Chondrocyte (in vitro differentiated cells): ENCODE measurements at places on chromosomes 3 and 15.

GRCh38 chr3:152942366-152942765 is 107.4 kb downstream of the P2RY1 start:
- DNase-seq: no peak

DNA sequence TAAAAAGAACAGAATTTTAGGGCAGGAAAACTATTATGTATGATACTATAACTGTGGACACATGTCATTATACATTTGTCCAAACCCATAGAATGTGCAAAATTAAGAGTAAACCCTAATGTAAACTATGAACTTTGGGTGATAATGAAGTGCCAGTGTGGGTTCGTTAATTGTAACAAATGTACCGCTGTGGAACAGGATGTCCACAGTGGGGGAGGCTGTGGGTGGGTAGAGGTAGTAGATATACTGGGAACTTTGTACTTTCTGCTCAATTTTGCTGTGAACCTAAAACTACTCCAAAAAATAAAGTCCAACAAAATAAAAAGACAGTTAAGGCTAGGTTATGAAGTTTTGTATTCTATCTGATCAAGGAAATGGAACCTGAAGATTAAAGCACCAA is 24.8 kb downstream of the CD96 start:
- no peak for DNase-seq

- DNase-seq: no peak
Measured at GRCh38 chr3:30203301-30203700, 403.1 kb upstream of the TGFBR2 start.

- DNase-seq: no peak
Measured at GRCh38 chr15:47404877-47405276, 312.4 kb upstream of the SEMA6D start.

DNA sequence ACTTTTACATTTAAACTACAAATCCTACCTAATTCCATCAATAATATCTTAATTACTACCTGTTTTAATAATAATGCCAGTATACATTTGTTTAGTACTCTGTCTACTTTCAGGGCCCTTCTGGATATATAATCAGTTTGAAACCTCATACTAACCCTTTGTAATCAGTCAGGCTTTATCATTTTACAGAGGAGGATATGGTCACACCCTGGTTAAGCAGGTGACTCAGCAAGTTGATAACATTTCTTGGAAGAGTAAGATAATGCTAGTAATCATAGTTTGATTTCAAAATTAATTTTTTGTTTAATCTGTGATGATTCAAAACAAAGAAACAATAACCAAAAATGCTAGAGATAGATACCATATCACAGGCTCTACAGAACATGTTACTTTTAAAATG is 208.2 kb upstream of the MANF start:
- DNase-seq: no peak

- DNase-seq: no peak
Measured at GRCh38 chr15:64720188-64720587, 55.2 kb downstream of the RBPMS2 start.

- DNase-seq: no peak
Measured at GRCh38 chr3:58366699-58367098, 34.0 kb downstream of the PXK start.

- DNase-seq: no peak
Measured at GRCh38 chr3:186589121-186589520, 18.6 kb downstream of the DNAJB11 start.

GRCh38 chr15:84904419-84904818 is 20.0 kb downstream of the SLC28A1 start:
- DNase-seq: no peak

DNA sequence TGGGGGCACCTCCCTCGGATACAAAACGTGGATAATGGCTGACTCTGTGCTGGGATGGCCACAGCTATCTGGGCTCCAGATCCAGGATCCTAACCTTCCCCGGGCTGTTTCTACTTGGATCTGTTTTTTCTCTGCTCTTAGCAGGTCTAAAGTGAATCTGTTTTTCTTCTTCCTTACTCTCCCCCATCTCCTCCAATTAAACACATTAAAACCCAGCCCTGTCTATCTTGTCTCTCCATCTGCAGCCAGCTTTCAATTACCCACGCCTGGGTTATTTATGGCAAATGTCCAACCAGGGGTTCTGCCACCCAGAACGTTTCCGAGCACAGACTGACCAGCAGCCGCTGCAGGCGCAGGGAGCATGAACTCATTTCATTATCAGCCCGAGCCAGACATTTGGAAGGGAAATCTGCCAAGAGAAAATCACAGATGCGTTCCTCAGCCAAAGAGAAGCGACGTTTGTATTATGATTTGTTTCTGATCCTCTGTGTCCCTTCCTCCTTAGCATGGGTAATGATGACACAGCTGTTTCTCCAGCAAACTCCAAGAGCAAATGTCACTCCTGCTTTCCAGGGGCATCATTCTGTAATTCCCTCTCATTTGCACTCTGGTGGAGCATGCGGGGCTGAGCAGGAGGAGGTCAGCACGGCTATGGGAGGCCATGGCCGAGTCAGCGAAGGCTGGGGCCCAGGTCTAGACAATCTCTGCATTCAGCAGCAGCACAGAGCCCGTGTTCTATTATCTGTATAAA is 42.0 kb downstream of the UMPS start:
- no peak for DNase-seq

GRCh38 chr15:93703092-93703739 is 528.1 kb upstream of the MCTP2 start:
- DNase-seq: no peak

DNA sequence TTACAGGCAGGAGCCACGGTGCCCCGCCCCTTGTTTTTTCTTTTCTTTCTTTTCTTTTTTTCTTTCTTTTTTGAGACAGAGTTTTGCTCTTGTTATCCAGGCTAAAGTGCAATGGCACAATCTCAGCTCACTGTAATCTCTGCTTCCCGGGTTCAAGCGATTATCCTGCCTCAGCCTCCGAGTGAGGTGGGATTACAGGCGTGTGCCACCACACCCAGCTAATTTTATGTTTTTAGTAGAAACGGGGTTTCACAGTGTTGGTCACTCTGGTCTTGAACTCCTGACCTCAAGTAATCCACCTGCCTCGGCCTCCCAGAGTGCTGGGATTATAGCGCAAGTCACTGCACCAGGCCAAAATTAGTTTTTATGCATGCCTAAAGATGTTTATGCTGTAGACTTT is 2.5 kb downstream of the RPL35A start:
- no peak for DNase-seq

- no peak for DNase-seq
Measured at GRCh38 chr3:94709249-94709902, 646.5 kb downstream of the NSUN3 start.

- no peak for DNase-seq
Measured at GRCh38 chr3:119035014-119035346, 334 bp upstream of the IGSF11 start.

DNA sequence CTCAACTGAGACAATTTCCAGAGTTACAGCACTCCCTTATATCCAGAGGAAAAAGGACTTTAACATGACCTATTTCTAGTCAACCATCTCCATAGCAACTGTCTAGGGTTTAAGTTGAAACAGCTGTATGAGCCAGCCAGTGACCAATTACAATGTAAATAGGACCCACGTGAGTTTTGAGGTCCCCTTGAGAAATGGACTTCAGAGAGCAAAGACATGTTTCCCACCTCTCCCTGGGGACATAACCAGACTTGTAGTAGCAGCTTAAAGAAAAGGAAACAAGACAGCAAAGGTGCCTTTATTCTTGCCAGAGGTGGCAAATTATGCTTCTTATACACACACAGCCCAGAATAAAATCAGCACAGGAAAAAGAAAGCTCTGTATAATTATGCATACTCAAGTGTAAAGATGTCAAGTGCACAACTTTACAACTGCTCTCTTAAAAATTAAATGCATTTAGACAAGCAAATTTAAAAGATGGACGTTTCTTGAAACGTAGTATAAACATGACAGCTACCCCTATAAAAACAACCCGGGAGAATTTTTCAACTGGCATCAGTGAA is 40.2 kb downstream of the SUMF1 start:
- DNase-seq: no peak

- no peak for DNase-seq
Measured at GRCh38 chr3:126998320-126998719, 15.4 kb downstream of the PLXNA1 start.

- DNase-seq: no peak
Measured at GRCh38 chr3:134941820-134942219, 146.8 kb downstream of the EPHB1 start.

GRCh38 chr3:43506644-43507043 is 115.2 kb downstream of the ANO10 start:
- DNase-seq: no peak

GRCh38 chr3:160852856-160853255 is 96.8 kb downstream of the PPM1L start:
- no peak for DNase-seq

DNA sequence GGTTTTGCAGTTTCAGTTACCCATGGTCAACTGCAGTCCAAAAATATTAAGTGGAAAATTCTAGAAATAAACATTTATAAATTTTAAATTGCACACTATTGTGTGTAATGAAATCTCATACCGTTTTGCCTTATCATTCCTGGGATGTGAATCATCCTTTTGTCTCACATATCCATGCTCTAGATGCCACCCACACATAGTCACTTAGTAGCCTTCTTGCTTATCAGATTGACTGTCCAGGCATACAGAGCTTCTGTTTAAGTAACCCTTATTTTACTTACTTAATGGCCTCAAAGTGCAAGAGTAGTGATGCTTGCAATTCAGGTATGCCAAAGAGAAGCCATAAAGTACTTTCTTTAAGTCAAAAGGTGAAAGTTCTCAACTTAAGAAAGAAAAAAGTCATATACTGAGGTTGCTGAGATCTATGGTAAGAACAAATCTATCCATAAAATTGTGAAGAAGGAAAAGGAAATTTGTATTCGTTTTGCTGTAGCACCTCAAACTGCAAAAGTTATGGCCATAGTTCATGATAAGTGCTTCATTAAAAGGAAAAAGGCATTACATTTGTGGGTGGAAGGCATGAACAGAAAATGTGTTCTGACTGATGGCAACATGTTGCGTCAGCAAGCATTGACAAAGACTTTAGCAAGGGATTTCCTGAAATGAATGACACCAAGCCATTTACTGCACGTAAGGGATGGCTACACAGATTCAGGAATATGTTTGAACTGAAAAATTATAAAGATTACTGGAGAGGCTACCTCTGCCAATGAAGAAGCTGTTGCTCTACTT is 43.8 kb downstream of the SPATA16 start:
- no peak for DNase-seq

DNA sequence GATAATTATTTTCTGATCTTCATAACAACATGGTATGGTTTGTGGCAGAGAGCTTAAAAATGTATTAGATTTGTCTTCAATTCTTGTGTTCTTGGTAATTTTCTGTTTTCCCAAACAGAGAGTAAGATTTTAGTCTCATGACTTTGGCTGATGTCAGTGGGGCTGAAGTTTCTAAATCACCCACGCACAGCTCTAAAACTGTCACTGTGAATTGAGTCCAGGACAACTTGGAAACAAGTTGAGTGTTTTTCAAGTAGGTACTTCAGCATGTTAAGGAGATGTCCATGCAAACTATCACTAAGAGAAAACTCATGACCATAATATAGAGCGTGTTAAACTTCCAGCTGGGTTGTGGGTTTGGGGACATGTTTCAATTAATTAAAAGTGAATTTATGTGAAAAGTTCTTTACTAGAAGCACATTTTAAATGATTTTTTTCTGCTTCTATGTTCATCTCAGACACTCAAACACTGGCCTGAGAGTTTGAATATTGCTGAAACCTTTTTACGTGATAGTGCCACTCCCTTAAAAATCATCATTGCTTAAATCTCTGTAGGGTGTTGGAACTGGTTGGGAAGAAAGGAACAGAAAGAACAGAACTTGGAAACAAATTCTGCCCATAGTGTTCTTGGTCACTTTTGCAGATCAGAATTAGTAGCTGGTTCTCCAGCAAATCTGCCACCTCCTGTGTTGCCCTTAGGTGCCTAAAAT is 89.8 kb downstream of the KLHL25 start:
- DNase-seq: no peak

GRCh38 chr3:69409011-69409410 is 23.1 kb upstream of the FRMD4B start:
- DNase-seq: no peak

- DNase-seq: no peak
Measured at GRCh38 chr3:37540786-37541185, 320.9 kb upstream of the CTDSPL start.

- DNase-seq: no peak
Measured at GRCh38 chr15:26702381-26702780, 70.5 kb downstream of the GABRB3 start.

DNA sequence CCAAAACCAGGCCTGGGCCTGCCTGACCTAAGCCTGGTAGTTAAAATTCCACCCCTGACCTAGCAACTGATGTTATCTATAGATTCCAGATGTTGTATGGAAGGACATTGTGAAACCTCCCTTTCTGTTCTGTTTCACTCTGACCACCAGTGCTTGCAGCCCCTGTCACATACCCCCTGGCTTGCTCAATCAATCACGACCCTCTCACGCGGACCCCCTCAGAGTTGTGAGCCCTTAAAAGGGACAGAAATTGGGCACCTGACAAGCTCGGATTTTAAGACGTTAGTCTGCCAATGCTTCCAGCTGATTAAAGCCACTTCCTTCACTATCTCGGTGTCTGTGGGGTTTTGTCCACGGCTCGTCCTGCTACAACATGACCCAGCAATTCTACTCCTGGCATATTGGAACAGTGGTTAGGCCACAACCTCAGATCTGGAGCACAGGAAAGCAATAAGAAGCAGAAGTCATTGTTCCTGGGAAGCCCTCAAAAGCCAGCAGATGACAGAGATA is 36.7 kb upstream of the LHFPL4 start:
- no peak for DNase-seq

DNA sequence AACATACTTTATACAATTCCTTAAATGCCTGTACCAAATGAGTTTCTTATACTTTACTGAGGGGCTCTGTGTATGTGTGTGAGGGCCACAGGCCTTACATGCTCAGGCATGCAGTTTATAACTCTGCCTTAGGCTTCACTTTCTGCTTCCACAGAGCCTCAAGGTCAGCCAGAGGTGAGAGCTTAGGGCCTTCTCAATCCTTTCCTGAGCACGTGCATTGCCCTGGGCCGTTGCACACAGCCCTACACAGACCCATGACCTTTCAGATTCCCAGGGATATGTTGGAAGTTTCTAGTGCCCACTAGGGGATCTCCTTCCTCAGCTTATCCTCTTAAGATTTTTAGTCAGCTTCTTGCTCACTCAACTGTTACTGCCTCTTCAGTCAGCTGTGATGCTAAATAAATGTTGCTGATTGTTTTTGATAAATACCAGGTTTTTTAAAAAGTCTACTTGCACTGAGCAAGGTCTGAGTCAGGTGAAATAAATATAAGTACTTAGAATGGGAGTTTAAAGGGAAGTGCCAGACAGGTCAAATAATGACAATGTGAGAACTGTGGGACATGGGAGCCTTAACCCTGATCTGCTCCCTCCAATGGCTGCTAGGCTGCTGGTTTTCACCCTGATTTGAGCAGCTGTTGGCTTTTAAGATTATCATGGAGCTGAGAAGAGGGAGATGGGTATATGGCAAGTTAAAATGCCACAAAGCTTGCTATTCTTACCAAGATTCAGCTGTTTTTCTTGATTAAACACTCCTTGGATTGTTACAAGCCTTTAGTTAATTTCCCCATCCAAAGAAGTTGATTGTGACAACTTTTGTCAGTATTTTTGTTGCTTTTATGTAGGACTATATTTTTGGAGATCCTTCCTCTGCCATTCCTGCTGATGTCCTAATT is 169.5 kb downstream of the PLD1 start:
- DNase-seq: no peak
